ENCODE measurements at places on chromosomes 3 and 15.

DNA sequence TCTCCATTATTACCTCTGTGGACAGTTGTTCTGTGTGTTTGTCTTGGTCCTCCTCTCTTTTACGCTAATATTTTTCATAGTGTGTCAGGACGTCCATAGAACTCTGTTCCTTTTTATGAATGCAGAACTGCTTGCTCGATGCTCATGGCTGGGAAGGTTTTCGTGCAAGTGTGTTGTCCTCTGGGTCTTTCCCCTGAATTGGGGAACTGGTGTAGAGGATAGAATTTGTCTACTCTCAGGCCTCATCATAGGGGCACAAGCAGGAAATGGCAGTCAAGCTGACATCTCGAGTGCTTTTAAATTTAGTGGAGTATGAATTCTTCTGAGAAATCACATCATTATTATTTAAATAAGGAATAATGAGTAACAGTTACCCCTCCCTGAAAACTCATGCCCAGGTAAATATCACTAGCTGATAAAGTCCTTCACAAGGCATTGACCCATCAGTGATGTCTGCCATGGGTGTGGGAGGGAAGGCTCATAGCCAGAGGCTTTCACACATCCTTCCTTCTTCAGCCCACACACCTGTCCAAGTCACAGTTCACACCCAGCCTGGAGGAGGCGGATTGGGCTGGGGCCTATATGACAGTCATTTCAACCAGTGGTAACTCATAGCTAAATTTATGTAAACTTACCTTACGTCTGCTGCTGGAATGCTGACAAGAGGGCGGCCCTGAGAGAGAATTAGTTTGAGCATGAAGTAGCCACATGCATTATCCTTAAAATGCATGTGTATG is 226.1 kb downstream of the PLCL2 start:
- DNase-seq = no peak

DNA sequence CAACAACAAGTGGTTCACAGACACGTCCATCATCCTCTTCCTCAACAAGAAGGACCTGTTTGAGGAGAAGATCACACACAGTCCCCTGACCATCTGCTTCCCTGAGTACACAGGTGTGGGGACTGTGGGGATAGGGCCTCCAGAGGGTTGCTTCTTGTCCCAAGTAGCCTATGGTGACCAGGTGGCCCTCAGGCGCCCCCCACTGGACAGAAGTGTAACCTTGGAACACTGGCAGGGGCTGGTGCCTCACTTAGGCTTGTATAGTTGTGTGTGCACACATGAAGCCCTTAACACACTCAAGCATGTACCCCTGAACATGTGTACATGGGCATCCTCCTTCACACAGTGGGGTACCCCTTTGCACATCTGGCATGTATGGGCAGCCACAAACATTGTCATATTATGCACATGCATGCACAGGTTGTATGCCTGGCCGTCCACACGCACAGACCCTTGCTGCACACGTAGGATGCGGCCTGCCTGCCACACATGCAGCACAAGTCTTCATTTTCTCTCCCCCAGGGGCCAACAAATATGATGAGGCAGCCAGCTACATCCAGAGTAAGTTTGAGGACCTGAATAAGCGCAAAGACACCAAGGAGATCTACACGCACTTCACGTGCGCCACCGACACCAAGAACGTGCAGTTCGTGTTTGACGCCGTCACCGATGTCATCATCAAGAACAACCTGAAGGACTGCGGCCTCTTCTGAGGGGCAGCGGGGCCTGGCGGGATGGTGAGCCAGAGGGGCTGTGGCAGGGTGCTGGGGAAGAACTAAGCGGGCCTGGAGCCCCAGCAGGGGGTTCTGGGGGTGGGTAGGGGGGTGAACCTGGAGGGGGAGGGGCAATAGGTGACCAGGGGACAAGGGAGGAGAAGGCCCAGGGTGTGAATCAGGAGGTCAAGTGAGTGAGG is 11.7 kb upstream of the SEMA3B start:
- no peak for DNase-seq

- DNase-seq = no peak
These were observed 40.4 kb downstream of the IQCB1 start for GRCh38 chr3:121794264-121794983.

DNA sequence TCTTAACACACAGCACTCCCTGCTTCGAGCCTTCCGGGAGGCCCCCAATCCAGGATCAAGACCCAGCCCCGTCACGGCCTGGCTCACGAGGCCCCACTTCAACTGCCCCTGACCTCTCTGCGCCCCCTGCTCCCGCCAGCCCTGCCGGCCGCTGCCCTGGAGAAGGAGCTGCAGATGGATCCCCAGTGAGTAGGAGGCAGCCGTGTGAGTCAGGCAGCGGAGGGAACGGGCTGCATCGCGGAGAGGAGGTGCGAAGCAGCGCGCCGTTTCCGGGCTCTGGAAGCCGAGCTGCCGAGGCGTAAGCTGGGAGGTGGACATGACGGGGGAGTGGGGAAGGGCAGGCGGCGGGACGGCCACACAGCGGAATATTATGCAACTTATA is 133.4 kb downstream of the TPRA1 start:
- DNase-seq = no peak

- DNase-seq = no peak
These were observed 18.0 kb downstream of the ETV5 start for GRCh38 chr3:186090901-186091300.

DNA sequence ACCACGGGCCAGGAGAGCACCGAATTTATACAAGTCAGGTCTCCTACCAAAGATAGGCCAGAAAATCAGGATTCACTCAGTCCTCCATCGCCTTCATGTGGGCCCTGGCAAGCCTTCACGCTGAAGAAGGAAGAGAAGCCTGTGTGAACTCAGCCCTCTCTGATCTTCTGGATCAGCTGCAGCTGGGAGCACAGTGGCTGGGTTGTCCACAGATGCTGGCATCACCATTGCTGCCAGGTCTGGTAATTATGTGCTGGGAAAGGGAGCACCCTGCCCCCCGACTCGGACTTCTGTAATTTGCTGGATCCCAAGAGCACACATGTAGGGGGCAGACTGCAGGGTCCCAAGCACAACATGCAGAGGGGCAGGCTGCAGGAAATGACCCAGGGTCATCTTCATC is 12.4 kb upstream of the PDE8A start:
- DNase-seq = no peak

DNA sequence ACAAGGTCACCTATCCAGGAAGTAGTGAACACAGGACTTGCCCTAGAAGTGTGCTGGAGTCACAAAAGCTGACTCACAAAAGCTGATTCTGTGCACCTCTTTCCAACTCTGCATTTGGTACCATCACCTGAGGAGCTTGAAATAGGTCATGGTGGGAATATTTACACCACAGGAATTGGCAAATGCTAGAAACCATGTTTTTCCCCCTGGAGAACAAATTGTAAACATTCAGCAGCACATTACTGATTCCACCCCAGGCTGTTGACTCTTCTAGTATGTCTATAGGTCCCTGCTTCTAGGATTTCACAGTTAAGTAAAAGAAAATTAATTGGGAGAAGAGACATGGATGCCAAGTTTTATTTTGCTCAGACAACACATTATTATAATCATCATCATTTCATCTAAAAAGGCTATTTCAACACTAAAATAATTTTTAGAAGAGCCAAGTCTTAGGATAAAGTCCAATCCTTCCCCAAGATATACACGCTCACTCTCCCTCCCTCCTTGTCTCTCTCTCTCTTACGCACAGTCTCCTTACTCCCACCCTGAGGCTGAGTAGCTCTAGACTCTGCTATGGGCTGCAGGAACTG is 24.7 kb downstream of the CACNA2D2 start:
- DNase-seq = no peak

DNA sequence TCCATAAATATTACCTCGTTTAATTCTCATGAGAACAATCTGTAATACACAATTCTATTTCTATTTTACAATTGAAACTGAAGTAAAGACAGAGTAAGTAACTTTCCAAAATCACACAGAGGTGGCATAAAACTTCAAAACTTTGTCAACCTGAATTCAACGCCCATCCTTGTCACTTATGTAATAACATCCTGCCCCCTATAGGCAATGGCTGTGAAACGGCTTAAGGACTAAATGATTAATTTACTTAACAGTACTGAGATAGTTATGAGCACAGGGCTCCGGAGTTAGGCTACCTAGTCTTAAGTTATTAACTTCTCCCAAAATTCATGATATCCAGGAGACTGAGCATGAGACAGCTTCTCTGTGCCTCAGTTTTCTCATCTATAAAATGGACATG is 293.1 kb upstream of the CHRM5 start:
- no peak for DNase-seq

- no peak for DNase-seq
These were observed 8.7 kb downstream of the HYPK start for GRCh38 chr15:43808960-43809678.

DNA sequence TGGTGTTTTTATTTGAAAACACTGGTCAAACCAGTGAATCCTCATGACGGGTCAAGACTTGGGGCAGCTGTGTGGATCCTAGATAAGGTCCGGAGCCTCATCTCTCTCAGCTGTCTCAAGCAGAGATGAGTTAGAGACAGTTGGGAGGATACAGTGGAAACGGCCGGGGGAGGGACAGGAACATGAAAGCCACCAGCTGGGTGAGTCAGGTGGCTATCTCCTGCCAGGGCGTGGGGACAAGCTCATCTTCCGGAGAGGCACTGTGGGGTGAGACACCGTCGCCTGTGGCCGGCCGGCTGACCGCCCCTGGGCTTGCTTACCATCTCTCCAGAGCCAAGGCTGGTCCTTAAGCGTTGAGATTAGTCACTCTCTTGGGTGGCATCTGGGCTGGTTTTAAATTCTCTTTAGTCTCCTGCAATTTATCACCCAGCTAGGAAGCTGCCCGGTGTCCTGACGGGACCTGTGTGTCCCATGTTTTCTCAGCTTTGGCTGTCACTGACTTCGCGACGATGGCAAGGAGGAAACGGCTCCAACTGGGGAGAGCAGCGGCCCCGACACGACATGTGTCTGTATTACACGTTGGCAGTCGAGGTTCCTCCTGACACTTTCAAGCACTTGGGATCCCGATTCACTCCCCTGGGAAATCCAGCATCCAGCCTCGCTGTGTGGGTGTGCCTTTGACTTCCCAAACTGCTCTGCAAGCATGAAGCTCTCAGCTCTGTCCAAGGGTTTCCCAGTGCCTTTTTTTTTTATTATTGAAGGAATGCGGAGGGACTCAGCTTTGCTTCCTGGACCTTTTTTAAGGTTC is 7.5 kb downstream of the ST8SIA2 start:
- no peak for DNase-seq

- DNase-seq = no peak
These were observed 412.9 kb downstream of the TIGIT start for GRCh38 chr3:114706591-114707232.

- DNase-seq = no peak
These were observed 14.7 kb downstream of the ST3GAL6 start for GRCh38 chr3:98777801-98778220.

GRCh38 chr15:51199541-51199940 is 104.8 kb upstream of the TNFAIP8L3 start:
- DNase-seq = no peak

DNA sequence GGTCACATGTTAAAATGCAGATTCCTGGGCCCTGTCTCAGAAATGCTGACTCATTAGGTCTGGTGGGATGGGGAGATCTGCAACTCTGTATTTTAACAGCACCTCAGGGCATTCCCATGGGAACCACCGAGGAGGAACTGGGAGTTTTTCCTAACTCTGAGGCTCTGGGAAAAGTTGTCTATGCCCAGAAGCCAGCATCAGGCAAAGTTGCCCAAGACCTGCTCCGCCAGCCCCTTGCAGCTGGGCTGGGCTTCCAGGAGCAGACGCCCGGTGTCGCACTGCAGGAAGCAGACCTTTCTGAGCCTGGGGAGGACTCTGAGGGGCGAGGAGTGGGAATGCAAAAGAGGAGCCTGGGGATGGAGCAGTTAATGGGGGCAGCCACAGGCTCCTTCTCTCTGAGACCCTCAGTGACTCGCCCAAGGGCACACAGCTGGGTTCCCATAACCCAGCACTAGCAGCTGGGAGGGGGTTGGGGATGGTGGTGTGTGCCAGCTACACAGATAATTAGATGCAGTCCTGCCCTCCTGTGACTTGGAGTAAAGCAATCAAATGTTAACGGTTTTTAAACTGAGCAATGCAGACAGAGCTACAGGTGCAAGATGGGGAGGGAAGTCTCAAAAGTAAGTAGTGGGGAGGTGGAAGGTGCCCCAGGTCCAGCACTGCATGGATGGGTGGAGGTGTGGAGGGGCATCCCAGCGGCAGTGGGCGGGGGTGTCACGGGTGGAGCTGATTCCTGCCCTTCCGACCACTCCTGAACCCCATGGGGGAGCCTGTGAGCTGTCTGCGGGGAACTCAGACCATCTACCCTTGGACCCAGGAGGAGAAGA is 100.4 kb downstream of the LSM3 start:
- no peak for DNase-seq

- no peak for DNase-seq
These were observed 52.5 kb downstream of the COL8A1 start for GRCh38 chr3:99690761-99691369.

- no peak for DNase-seq
These were observed 17.5 kb upstream of the GASK1A start for GRCh38 chr3:42961633-42962032.

- no peak for DNase-seq
These were observed 121.5 kb downstream of the DNAJB8 start for GRCh38 chr3:128345196-128345595.

- no peak for DNase-seq
These were observed 37.2 kb downstream of the FSIP1 start for GRCh38 chr15:39745415-39745814.

DNA sequence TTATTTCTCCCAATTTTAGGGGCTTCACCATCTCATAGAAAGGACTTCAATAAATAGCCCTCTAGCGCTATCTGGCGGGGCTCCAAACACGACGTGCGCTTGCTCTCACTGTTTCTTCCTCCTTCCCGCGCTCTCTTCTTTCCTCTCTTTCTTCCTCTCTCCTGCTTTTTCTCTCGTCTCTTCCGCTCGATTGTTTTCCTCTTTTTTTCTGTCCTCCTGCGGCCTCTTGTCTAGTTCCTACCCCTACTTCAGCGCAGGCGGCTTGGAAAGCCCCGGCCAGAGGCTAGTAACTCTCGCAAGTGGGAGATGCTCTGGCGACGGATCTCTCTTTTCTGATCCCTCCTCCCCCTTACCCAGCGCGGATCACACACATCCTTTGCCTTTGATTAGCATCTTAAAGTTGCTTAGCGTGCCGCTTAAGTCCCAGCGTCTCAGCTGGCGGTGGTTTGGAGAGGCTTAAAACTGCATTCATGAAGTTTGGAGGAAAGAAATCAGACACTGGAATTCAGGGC is 6.2 kb upstream of the MEIS2 start:
- no peak for DNase-seq

DNA sequence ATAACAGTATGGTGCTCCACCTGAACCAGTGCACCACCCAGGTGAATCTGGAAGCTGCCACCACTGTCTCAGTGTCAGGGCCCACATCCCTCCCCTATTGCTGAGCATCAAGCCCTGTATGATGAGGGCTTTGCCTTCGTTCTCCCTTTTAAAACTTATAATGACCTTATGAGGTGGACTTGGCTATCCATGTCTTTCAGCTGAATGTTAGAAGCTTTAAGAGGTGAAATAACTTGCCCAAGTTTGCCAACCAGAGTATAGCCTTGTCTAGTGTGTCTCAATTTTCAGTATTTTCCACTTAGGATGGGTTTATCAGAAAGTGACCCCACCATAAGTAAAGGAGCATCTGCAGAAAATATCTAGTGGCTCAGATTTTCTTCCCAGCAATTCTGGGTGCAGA is 87.8 kb downstream of the SHOX2 start:
- no peak for DNase-seq

GRCh38 chr15:23440596-23440995 is 6.4 kb downstream of the GOLGA6L2 start:
- DNase-seq = no peak

- no peak for DNase-seq
These were observed 72.6 kb upstream of the CDIN1 start for GRCh38 chr15:36506733-36507356.

- no peak for DNase-seq
These were observed 25.2 kb upstream of the DOCK3 start for GRCh38 chr3:50649451-50649931.

Measured in activated CD8-positive, alpha-beta memory T cell treated with anti-CD3 and anti-CD28 coated beads for 1 hour (primary cell).